ENCODE measurements at places on chromosomes 13 and 19. TPM values are rescaled to one million over a fixed set of nuclear protein-coding genes. Genes with fewer than 3 reads are reported as not detected.

- DNase-seq = peak; percentile 2
Observed at GRCh38 chr13:72677431-72677830, 50.0 kb downstream of the MZT1 start.

DNA sequence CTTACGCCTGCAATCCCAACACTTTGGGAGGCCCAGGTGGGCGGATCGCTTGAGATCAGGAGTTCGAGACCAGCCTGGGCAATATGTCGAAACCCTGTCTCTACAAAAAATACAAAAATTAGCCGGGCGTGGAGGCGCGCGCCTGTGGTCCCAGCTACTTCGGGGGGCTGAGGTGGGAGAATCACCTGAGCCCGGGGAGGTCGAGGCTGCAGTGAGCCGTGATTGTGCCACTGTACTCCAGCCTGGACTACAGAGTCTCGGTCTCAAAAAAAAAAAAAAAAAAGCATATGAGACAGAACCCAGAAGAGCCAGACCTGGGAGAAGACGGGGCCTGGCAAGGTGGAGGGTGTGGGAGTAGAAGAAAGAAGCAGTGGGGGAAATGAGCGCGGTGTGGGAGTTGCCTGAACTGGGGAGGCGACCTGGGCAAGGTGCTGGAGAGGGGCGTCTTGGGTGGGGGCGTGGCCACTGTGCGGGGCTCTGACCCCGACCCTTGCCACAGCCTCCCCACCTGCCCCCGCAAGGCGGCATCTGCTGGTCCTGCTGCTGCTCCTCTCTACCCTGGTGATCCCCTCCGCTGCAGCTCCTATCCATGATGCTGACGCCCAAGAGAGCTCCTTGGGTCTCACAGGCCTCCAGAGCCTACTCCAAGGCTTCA, 533 bp downstream of the DKKL1 start:
- no peak for DNase-seq

LGALS7B gene
- not detected for total RNA-seq

GRCh38 chr19:51194527-51195315, 30.2 kb upstream of the CD33 start:
- DNase-seq = no peak

NTN5 gene
- not detected for total RNA-seq

MCEMP1 gene
- not detected for total RNA-seq

GRCh38 chr19:55283548-55284377, at the start of gene BRSK1:
Gene BRSK1, plus strand, starts transcription at chr19:55283997. Its CDS starts 446 bp downstream, at chr19:55284443.
- no peak for DNase-seq

GRCh38 chr13:113886561-113887112, 22.8 kb upstream of the GAS6 start:
- no peak for DNase-seq

DNA sequence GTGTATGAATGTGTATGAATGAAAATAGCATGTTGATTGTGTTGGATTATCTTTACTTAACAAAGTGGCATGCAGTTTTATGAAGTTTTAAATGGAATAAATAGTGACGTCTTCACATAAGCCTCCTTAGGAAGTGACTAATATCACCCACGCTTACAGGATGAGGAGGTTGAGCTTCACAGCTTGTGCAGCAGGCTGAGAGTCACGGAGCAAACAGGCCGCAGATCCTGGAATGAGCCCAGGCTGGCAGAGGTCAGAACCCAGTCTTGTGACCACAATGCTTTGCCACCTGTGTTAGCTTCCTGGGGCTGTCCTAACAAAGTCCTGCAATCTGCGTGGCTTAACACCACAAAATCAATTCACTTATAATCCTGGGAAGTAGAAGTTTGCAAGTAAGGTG, 20.8 kb downstream of the LAIR2 start:
- no peak for DNase-seq

- DNase-seq = no peak
Observed at GRCh38 chr19:6654347-6655310, 15.3 kb downstream of the TNFSF14 start.

- peak; percentile 32 for DNase-seq
Observed at GRCh38 chr13:95463531-95463930, 89.0 kb upstream of the CLDN10 start.

- peak; percentile 59 for DNase-seq
Observed at GRCh38 chr19:46442808-46443450, 14.2 kb upstream of the PNMA8C start.

DNA sequence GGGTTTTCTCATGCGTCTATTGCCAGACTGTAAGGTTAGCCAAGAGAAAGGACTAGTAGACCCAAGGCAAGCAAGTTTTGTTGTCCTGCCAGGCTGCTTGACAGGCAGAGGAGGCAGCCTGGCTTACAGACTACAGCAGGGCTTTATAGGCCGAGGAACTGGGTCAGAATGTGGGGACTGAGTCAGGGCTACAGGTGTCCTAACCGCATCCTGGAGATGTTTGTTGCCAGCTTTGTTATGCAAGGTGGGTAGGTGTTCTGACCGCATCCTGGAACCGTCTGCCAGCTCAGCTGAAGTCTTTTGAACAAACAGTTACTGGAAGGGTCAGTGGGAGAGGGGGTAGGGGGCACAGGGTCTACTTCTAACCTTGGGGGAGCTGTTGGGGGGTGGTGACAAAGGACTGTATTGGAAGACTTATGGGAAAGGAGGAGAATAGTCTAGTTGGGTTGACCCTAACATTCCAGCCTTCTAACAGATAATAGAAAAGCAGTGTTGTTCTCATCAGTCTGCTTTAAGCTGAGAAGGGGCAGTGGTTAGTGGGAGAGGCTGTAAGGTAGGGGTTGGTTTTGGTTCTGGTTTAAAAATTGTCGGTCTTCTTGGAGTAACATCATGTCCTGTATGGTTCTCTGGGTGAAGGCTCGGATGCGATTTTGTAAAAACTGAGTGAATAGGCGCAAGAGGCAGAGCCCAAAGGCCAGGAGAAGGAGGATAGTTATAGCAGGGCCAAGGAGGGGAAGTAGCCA, 913.8 kb upstream of the SLITRK5 start:
- peak; percentile 38 for DNase-seq

DNA sequence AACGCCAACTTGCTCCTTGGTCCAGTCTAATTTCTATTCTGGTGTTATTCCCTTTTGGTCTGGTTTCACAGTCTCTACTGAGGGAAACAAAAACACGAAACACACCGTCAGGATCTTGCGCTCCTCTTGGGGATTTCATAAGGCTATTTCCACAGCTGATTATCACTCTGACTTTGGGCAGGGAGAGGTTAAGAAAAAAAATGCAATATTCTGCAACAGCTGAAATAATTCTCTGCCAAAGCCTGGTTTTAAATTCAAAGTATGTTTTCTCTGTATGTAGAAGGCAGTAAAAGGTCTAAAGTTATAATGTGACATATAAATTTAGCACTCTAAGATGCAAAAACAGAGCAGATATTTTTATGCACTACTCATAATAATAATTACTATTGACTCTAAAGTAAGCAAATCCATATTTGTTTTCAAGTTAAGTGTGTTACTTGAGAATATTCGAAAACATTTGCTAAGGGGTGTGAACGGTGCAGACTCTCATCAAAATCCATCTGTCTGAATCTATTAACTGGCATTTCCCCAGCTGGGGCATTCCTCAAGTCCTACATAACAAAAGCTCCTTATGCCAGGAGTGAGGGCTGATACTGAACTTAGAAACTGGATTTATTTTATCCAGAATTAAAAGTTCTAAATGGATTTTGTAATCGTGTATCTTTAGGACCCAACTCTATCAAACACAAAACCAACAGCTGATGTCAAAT, 38.4 kb upstream of the STARD13 start:
- DNase-seq = no peak

DNA sequence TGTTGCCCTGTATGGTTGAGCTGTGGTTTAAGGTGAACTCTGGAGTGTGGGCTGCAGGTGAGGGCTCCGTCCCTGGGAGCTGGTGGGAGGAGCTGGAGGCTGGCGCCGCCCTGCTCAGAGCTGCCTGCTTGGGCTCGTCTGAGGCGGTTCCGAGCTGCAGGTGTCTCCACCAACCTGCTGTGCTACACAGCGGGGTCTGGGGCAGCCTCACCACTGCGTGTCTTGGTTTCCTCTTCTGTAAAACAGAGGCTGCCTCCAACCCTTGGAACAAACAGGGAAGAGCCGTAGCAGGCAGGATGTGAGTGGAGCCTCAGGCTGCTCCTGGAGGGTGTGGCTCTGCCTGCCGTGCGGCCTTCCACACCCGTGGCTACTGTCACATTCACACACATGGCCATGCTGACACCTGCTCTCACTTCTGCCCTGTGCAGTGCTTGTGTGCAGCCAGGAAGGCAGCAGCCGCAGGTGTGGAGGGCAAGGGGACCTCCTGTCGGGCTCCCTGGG, 21.4 kb downstream of the NAXD start:
- no peak for DNase-seq

CBLC gene
- 23.1 TPM for total RNA-seq

GRCh38 chr13:22735011-22735995, 445.5 kb upstream of the SGCG start:
- DNase-seq = no peak
